Caco-2 (cell line): ENCODE measurements at places on chromosomes 12 and 14.

DNA sequence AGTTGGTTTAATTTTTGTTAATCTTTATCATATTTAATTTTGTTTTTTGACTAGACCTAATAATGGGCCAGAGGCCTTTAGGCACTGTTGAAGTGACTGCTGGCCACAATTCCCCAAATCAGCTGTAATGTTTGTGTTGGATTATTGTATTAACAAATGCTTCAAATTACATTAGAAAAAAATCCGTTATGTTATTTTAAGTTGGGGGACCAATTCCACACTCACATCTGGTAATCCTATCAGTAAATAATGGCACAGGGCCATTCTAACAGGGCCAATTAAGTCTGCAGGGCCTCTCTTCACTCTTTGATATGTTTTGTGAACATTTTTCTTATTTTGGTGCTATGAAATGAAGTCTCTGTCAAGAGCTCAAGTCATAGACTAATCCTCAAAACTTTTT is 39.6 kb downstream of the CHST11 start:
- H3K27me3 ChIP-seq: no peaks in the 10 kb centered on the region
- H3K27ac ChIP-seq: no peak overlapping the region
- H3K4me1 ChIP-seq: no peaks in the 10 kb centered on the region
- DNase-seq: no peak
- H3K4me3 ChIP-seq: no peak overlapping the region

DNA sequence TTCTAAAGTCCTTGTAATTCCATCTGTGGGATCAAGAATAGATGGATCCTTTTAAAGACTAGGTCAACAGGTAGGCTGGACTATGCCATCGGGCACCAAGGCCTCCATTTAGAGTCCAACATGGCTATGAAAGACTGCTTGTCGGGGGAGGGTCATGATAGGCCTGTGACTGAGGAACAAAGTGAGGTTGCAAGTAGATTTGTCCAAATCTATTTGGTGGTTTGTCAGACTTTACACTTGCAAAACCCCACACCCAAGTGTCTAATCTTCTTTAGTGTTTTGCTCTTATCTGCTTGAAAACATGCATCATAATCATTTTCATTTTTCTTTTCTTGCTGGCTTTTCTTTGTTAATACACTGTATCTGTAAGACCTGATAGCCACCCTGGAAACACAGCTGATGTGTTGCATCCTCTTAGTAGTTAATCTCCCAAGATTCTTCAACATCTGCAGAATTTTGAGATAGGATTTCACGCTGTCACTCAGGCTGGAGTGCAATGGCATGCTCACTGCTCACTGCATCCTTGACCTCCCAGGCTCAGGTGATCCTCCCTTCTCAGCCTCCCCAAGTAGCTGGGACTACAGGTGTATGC is 50.3 kb downstream of the TDP1 start:
- no peak overlapping the region for H3K27ac ChIP-seq
- H3K36me3 ChIP-seq: peaks cover 2% of the 10 kb centered on the region; the same call in 1 of the 2 replicates
- no peaks in the 10 kb centered on the region for H3K27me3 ChIP-seq
- no peak for DNase-seq

- no peaks in the 10 kb centered on the region for H3K4me1 ChIP-seq
- H3K36me3 ChIP-seq: no peaks in the 10 kb centered on the region; the same call in 1 of the 2 replicates
- DNase-seq: no peak
- no peaks in the 10 kb centered on the region for H3K27me3 ChIP-seq
- H3K4me3 ChIP-seq: no peak overlapping the region
- H3K27ac ChIP-seq: no peak overlapping the region
These were observed 5.8 kb downstream of the CACNB3 start for GRCh38 chr12:48824112-48824511.

- no peaks in the 10 kb centered on the region for H3K27me3 ChIP-seq
- H3K4me1 ChIP-seq: peaks cover 10% of the 10 kb centered on the region
- no peak overlapping the region for H3K4me3 ChIP-seq
These were observed 11.6 kb upstream of the FOXN3 start for GRCh38 chr14:89428546-89429198.

- peaks cover 11% of the 10 kb centered on the region for H3K4me1 ChIP-seq
- no peaks in the 10 kb centered on the region; the same call in 1 of the 2 replicates for H3K27me3 ChIP-seq
- DNase-seq: peak; percentile 39
- H3K4me3 ChIP-seq: peak overlapping the region; percentile 0
These were observed 11.4 kb upstream of the CALCOCO1 start for GRCh38 chr12:53738406-53739213.

GRCh38 chr12:38783304-38783703 is 122.1 kb downstream of the CPNE8 start:
- no peaks in the 10 kb centered on the region for H3K4me1 ChIP-seq
- DNase-seq: no peak
- H3K36me3 ChIP-seq: no peaks in the 10 kb centered on the region
- no peak overlapping the region for H3K27ac ChIP-seq
- H3K4me3 ChIP-seq: no peak overlapping the region

DNA sequence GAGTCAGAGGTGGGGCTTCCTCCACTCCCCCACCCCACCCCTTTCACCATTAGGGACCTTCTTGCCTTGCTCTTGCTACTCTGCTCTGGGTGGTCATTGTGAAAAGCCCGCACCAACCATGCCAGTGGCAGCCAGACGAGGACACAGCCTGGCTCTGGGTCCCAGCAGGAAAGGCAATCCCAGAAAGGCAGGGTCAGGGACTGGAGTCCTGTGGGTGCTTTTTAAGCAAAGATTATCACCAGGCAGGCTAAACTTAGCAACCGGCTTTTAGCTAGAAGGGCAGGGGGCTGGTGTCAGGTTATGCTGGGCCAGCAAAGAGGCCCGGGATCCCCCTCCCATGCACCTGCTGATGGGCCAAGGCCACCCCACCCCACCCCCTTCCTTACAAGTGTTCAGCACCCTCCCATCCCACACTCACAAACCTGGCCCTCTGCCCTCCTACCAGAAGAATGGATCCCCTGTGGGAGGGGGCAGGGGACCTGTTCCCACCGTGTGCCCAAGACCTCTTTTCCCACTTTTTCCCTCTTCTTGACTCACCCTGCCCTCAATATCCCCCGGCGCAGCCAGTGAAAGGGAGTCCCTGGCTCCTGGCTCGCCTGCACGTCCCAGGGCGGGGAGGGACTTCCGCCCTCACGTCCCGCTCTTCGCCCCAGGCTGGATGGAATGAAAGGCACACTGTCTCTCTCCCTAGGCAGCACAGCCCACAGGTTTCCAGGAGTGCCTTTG is 1.2 kb upstream of the GAPDH start:
- peaks cover 46% of the 10 kb centered on the region for H3K4me1 ChIP-seq
- peak overlapping the region; percentile 97 for H3K27ac ChIP-seq
- peak overlapping the region; percentile 93 for H3K4me3 ChIP-seq
- H3K27me3 ChIP-seq: no peaks in the 10 kb centered on the region
- peak; percentile 90 for DNase-seq
- H3K36me3 ChIP-seq: peaks cover 22% of the 10 kb centered on the region

DNA sequence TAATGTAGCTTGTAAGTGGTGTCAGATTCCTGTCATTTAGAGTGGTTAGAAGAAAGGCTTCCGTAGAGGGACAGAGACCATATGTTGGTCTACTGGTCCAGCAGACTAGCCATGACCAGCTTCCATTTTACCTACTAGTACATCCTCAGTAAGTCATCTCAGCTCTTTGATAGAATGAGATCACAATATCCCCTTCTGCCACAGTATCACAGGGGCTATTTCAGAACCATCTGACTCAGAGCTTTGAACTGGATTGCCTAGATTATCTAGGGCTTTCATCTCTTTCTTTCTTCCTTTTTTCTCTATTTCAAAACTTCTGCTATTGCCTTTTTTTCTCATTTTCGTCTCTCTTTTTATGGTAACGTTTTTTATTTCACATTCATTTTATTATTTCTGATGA is 4.7 kb downstream of the ZDHHC17 start:
- DNase-seq: no peak
- H3K4me1 ChIP-seq: peaks cover 18% of the 10 kb centered on the region
- no peaks in the 10 kb centered on the region for H3K36me3 ChIP-seq

GRCh38 chr12:114799574-114800487 is 115.9 kb upstream of the TBX3 start:
- H3K4me3 ChIP-seq: no peak overlapping the region
- peaks cover 32% of the 10 kb centered on the region for H3K4me1 ChIP-seq
- DNase-seq: peak; percentile 92
- peak overlapping the region; percentile 81 for H3K27ac ChIP-seq
- no peaks in the 10 kb centered on the region for H3K27me3 ChIP-seq
- H3K36me3 ChIP-seq: no peaks in the 10 kb centered on the region

DNA sequence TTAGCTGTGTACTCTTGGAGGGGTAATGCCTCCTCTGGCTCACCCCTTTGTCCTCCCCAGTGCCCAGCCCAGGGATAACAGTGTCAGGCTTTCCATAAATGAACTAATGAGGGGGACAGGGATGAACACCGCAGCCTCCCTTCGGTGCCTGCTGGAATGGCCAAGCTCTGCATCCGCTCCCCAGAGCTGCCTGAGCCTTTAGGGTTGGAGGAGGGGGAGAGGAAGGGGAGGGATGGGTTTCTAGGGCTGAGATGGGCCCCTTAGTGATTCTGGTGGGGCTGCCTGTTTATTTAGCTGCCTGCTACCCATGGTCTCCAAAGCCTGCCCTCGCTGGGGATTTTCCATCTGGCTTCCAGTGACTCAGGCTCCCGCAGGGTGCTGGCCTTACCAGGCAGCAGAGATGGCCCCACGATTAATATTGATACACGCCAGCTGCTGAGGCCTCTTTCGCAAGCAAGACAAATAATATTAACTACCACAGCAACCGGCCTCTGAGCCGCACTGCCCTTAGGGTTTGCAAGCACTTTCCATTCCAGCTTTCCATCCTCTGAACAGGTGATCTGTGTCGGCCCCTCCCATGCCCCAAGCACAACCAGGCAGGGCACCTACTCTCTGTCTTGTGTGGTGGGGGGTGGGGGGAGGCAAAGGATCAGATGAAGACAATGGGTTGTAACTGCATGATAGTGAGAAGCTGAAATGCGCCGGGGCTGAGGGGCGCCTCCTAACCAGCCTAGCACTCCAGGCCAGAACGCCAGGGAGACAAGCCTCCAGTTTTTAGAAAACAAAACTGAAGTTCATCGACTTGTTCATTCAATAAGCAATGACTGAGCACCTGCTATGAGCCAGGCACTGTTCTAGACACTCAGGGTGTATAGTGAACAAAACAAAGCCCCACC is 56.7 kb downstream of the C14orf132 start:
- H3K36me3 ChIP-seq: no peaks in the 10 kb centered on the region
- no peak overlapping the region for H3K27ac ChIP-seq
- no peak overlapping the region for H3K4me3 ChIP-seq
- no peaks in the 10 kb centered on the region for H3K27me3 ChIP-seq
- H3K4me1 ChIP-seq: peaks cover 17% of the 10 kb centered on the region
- peak; percentile 59 for DNase-seq

- DNase-seq: no peak
- H3K27ac ChIP-seq: no peak overlapping the region
- H3K36me3 ChIP-seq: no peaks in the 10 kb centered on the region
- H3K4me3 ChIP-seq: no peak overlapping the region
These were observed 200.2 kb downstream of the TRHDE start for GRCh38 chr12:72472350-72472749.

DNA sequence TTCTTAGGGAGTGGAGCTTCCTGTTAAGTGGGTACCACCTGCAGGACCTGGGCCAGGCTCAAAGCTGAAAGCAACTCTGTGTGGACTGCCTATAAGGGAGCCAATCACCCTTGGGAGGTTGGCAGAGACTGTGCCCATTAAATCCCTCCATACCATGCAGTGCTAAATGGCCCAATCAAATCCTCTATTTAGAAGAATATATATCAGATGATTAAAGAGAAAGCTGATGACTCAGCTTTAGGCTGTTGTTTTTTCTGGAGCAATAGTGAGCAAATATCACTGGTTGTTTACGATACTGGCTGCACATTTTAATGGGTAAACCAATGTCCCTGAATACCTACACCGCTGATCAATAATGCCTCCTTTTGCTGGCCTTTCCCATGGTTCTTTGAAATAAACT is 101.3 kb downstream of the TMX1 start:
- no peaks in the 10 kb centered on the region for H3K36me3 ChIP-seq
- H3K27me3 ChIP-seq: no peaks in the 10 kb centered on the region
- H3K27ac ChIP-seq: no peak overlapping the region
- H3K4me1 ChIP-seq: no peaks in the 10 kb centered on the region
- H3K4me3 ChIP-seq: no peak overlapping the region
- no peak for DNase-seq

GRCh38 chr12:5433845-5434646 is 2.1 kb downstream of the NTF3 start:
- no peak for DNase-seq
- peak overlapping the region; percentile 62 for H3K4me3 ChIP-seq
- H3K36me3 ChIP-seq: no peaks in the 10 kb centered on the region
- no peaks in the 10 kb centered on the region for H3K27me3 ChIP-seq
- H3K27ac ChIP-seq: no peak overlapping the region

DNA sequence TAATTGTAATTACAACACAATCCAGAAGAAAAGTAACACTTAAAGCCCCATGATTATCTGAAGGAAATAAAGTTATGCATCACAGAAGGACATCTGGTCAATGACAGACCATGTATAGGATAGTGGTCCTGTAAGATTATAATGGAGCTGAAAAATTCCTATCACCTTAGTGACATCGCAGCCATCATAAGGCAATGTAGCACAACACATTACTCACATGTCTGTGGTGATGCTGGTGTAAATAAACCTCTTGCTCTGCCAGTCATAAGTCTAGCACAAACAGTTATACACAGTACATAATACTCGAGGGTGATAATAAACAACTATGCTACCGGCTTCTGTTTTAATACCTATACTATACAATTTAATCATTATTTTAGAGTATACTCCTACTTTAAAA is 11.2 kb downstream of the ATG2B start:
- H3K27me3 ChIP-seq: no peaks in the 10 kb centered on the region
- no peaks in the 10 kb centered on the region for H3K36me3 ChIP-seq
- no peak overlapping the region for H3K4me3 ChIP-seq
- H3K27ac ChIP-seq: no peak overlapping the region

DNA sequence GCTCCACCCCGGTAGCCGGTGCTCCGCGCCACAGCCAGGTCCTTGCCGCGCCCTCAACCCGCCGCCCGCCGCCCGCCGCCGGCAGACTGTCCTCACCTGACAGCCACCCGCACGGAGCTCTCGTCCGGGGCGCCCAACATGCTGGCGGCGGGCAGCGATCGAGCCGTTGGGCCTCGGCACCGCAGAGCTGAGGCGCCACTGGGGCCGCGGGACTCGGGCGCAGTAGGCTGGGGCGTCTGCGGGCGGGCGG is 164 bp downstream of the KIF21A start:
- no peak for DNase-seq
- H3K27ac ChIP-seq: peak overlapping the region; percentile 96
- no peaks in the 10 kb centered on the region for H3K36me3 ChIP-seq
- no peaks in the 10 kb centered on the region for H3K27me3 ChIP-seq

GRCh38 chr14:67186789-67187584 is 2.3 kb upstream of the GARIN2 start:
- H3K4me3 ChIP-seq: no peak overlapping the region
- no peak overlapping the region for H3K27ac ChIP-seq
- no peak for DNase-seq
- H3K36me3 ChIP-seq: no peaks in the 10 kb centered on the region

- peak overlapping the region; percentile 72 for H3K4me3 ChIP-seq
- DNase-seq: peak; percentile 95
- peaks cover 16% of the 10 kb centered on the region; the same call in 1 of the 2 replicates for H3K4me1 ChIP-seq
- H3K27ac ChIP-seq: no peak overlapping the region
- peaks cover 2% of the 10 kb centered on the region; the same call in 1 of the 2 replicates for H3K36me3 ChIP-seq
These were observed 67.1 kb downstream of the RNF34 start for GRCh38 chr12:121466794-121467637.

- no peak for DNase-seq
- H3K4me1 ChIP-seq: no peaks in the 10 kb centered on the region
- H3K4me3 ChIP-seq: no peak overlapping the region
- H3K27me3 ChIP-seq: no peaks in the 10 kb centered on the region
These were observed 183.6 kb upstream of the PRMT8 start for GRCh38 chr12:3307389-3307788.

- no peaks in the 10 kb centered on the region for H3K36me3 ChIP-seq
- no peak overlapping the region for H3K4me3 ChIP-seq
- no peaks in the 10 kb centered on the region; the same call in 1 of the 2 replicates for H3K27me3 ChIP-seq
- H3K4me1 ChIP-seq: no peaks in the 10 kb centered on the region
- H3K27ac ChIP-seq: no peak overlapping the region
These were observed 328.0 kb upstream of the ATP2B1 start for GRCh38 chr12:90036637-90037036.
